ENCODE measurements at places on chromosomes 12 and 14. TPM values are rescaled to one million over a fixed set of nuclear protein-coding genes. Genes with fewer than 3 reads are reported as not detected.

AKAP5 gene
- total RNA-seq, result 1.6 TPM

LMNTD1 gene
- total RNA-seq, result not detected

GRCh38 chr12:43308776-43309175 lies 243.2 kb downstream of the ADAMTS20 start:
- no peak for DNase-seq

DNA sequence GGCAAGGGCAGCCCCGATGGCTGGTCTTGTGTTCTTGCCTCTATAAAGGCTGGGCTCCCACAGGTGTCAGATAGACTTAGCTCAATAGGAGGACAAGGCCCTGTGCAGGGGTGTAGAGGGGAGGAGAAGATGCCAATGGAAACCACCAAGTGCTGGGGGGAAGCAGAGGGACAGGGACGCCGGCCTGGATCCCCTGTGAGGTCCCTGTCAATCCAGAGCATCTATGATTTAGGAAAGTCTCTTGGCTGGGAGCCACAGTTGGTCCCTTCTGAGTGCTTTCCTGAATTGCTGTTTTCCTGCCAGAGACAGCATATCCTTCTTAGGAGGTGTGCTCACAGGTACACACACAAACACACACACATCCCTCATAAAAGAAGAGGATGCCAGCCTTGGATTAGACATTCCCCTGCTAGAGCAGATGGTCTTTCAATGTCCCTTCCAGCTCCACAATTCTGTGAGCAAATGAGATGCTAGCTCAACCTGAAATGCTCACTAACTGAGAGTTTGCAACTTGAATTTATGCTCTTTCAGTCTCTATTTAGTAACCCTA lies 62.7 kb downstream of the TTC7B start:
- DNase-seq, result no peak

DNA sequence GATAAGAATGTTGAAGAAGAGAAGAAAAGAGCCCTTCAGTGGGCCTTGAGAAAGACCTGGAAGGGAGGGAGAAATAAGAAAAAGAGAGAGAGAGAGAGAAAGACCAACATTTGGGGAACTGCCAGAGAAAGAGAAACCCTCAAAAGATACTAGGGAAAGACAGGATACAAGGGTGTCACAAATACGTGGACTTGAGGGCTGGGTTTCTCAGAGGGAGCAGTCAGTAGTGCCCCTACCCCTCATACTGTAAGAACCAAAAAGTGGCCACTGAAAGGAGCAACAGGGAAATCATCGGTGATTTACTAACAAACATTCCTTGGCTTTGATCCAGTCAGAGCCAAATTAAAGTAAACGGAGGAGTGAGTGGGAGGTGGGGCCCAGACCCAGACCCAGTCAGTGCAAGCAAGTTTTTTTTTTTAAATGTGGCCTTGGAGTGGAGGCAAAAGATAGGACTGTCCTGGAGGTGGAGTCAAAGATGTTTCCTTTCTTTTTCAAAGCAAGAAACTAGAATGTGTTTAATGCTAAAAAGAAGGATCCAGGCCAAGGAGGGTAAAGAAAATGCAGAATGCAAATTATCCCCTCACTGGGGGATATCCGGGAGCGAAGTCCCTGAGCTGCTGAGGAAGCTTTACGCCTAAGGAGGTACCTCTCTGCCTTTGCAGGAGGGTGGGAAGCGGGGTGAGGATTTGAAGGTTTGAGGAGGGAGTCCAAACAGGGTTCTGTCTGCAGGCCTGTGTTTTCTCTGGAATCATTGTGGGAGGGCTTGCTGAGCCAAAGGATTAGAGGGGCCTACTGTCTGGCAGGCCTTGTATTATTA lies 143.5 kb upstream of the AMIGO2 start:
- DNase-seq, result no peak

- no peak for DNase-seq
Measured at GRCh38 chr14:103122585-103122946, 695 bp upstream of the TNFAIP2 start.
